ENCODE measurements at places on chromosomes 7 and 10.

DNA sequence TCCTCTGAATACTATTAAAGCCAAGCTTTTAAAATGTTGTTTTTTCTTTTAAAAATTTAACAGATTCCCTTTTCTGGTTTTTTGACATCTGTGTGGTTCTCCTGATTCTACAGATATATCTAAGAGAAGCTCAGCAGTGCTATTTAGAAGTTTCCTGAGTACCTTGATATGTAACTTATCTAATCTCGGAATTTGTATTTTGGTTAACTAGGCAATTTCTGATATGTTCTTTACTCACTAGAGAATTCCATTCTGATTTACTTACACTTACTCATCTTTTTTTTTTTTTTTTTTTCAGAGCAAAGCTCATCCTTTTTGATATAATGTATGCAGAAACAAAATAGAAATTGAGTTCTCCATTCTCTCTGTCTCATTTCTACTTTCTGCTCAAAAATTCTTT, 63.8 kb downstream of the PALS2 start:
- DNase-seq = no peak

- DNase-seq = no peak
These were observed 587 bp upstream of the CELF2 start for GRCh38 chr10:11017000-11017569.

- no peak for DNase-seq
These were observed 12.8 kb upstream of the HK1 start for GRCh38 chr10:69265521-69265920.

DNA sequence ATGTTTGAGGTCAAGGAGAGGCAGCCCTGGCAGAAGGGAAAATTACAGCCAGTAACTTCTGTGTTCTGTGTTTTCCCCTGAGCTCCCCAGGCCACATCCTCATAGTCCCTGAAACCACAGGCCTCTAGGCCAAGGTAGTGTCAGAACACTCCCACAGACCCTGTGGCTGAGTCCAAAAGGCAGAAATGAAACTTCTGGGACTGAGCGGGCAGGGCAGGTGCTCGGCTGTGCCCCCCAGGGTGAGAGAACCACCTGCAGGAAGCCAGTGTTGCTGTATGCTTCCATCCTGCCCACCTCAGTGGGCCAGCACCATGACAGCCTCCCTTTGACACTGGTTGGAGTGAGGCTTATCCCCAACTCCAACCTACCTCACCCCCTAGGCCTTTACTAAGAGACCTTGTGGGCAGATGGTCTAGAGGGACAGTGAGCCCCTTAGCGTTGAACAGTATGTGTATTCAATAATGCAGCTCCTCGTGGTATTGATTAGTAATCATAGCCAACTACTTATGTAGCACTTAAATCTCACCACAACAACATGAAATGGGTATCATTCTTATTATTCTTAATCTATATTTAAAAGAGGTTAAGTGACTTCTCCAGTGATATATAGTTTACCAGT, 30.3 kb downstream of the PIK3CG start:
- no peak for DNase-seq

DNA sequence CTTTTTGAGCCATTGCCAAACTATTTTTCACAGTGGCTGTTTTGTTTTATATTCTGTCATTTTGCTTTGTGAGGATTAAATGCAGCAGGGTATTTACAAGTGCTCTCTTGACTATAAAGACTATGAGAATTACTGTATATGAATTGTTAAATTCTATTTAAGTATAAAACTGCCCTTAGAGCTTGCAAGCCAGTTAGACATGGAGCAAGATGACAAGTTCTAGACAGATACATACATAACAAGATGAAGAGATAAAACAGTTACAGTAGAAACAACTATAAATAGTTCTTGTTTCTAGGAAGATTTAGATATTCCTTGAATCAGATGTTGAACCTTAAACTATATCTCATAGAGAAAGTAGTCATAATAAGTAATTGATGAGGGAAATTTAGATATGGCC, 60.6 kb downstream of the DNAH11 start:
- no peak for DNase-seq

DNA sequence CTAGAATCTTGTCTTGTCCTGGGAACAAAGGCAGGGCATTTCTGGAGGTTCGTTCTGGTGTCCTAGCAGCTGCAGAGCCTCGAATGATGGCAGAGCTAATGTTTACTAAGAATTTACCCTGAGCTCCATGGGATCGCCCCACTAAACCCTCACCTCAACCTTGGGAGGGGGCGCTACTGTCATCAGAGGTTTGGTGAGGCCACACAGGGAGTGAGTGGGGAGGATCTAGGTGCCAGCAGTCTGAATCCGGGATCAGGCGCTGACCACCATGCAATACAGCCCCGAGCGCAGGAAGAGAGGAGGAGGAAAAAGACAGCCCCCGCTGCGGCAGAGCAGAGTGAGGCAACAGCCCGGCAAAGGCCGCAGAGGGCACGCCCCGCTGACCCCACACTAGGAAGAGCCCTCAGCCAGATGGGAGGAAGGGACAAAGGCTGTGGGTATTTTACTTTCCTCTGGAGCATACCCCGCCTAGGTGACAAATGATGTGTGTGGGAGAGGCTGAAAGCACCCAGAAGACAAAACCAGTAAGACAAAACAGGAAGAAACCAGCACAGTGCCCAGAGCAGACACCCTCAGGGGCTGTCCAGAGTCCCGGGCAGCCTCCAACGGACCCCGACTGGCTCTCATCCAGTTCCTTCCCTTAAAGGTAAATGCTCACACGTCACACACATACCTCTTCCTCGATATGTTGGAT, 103.5 kb downstream of the FAM53B start:
- DNase-seq = no peak
